ENCODE measurements at places on chromosomes 7 and 10.

- no peak for DNase-seq
These were observed 93.6 kb downstream of the HGF start for GRCh38 chr7:81676105-81676811.

DNA sequence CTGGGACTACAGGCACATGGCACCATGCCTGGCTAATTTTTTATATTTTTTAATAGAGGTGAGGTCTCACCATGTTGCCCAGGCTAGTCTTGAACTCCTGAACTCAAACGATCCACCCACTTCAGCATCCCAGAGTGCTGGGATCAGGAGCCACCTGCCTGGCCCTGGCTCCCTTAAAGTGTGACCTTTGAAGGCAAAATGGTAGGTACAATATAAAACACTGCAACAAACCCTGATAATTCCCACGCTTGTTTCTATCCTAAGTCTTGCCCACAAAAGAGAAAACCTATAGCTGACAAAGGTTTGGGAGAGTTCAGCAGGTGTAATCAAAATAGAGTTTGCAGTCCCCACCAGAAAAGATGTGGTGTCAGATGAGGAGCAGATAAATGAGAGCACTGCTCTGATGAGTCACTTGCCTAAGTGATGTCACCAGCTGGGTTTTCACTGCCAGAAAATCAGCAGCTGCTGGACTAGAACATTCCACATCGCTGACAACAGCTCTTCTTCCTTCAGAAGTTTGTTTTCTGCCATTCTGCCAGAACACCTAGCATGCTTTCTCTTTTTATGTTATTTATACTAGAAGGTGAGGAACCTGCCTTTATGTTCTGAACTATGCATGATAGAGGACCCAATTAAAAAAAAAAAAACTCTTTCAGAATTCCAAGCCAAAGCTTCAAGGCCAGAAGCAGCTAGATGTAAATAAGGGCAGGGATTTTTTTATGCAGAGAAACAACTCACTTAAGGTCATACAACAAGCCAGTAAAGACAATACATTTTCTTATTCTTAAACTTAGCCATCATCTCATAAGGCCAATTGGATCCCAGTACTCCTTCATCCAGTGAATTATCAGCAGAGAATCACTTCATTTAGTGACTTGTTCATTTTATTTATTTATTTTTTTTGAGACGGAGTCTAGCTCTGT, 18.0 kb downstream of the PURB start:
- DNase-seq, result no peak

DNA sequence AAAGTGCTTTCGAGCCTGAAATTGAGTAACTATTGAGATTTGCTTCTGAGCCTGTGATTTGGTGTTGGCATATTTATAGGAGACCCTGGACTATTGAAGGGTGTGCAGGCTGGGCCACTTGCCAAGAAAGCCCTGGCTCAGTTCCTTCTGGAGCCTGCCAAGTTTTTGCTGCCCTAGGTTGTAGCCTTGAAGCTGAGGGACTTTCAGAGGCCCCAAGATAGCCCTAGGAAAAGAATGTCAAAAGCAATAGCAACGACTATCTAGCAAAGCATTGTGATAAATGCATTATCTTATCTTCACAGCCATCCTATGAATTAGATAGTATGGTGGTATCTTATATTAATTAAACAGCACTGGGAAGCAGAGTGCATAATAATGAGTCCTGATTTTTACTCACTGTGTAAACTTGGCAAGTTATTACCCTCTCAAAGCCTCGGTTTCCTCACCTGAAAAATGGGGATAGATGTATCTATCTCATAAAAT, 473.7 kb upstream of the PODXL start:
- no peak for DNase-seq

DNA sequence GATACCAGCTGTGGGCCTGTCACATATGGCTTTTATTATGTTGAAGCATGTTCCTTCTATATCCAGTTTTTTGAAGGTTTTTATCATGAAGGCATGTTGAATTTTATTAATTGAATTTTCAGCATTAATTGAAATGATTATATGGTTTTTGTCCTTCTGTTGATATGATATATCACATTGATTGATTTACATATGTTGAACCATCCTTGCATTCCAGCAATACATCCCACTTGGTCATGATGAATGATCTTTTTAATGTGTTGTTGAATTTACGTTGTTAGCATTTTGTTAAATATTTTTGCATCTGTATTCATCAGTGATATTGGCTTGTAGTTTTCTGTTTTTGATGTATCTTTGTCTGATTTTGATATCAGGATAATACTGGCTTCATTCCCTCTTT, 21.2 kb downstream of the PRSS37 start:
- no peak for DNase-seq

GRCh38 chr10:19505320-19506312, 310.6 kb upstream of the PLXDC2 start:
- no peak for DNase-seq

DNA sequence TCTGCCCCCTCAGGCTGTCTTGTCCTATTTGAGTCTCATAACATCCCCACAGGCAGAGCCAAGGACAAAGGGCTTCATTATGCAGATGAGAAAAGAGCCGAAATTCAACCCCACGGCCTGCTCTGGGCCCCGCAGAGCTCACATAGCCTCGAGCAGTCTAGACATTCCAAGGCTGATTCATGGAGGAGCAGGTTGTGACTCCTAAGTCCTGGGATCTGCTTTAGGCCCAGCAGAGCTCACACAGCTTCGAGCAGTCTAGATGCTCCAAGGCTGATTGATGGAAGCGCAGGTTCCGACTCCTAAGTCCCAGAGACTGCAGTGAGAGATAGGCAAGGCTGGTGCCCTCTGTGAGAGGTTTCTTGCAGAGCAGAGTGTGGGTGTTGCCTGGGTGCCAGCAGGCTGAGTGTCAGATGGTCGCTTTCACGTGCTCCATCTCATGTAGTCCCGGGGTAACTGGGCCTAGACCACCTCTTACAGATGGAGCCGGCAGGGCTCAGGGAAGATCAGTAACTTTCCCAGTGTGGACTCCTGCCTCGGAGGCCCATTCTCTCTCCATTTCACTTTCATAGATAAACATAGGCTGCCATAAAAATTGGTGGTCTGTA, 436.1 kb upstream of the FOXK1 start:
- DNase-seq, result no peak
